ENCODE measurements at places on chromosomes 1 and 21.

GRCh38 chr21:16116798-16117197 is 387.0 kb downstream of the USP25 start:
- no peak for DNase-seq

GRCh38 chr21:37375866-37376574 is 9.4 kb downstream of the DYRK1A start:
- DNase-seq, result no peak

GRCh38 chr1:156499842-156500542 is 583 bp downstream of the MEF2D start:
- DNase-seq, result peak; percentile 67

DNA sequence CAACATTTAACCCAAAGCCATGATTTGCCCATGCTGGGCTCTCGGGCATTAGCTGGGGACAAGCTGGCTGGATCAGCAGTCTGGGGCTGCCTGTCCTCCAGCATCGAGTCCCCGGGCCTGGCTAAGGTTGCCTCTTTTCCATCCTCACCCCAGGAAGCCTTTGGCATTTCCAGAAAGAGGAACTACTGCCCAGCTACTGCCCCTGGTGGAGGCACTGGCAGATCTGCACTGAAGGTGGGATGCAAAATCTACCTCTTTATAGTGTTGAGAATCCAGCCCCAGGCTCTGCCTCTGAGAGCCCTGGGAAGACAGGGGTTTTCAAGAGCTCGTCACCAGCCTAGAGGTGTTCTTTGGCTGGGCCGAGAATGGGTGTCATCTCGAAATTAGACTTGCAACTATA is 635.9 kb downstream of the MATN1 start:
- DNase-seq, result no peak

- DNase-seq, result no peak
Observed at GRCh38 chr1:196732526-196732925, 42.1 kb upstream of the CFHR3 start.

- peak; percentile 32 for DNase-seq
Observed at GRCh38 chr1:207941665-207942064, 30.7 kb upstream of the CD34 start.

GRCh38 chr21:32338209-32338921 is 39.7 kb downstream of the MRAP start:
- DNase-seq, result no peak

GRCh38 chr21:44304877-44305293 is 5.0 kb downstream of the PFKL start:
- peak; percentile 74 for DNase-seq

DNA sequence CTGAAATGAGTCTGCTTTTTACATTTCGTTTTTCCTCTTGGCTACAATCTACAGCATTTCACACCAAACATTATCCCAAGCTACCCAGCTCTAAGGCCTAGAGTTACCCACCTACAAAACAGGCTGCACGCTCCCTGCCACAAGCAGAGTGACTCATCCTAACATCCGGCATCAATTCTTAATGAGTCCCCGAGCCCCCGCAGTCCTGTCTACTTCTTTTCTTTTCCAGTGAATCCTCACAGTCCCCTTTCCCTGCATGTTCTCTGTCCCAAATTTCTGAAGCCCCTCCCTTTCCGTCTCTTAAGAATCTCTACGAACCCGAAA is 650 bp downstream of the PCNX2 start:
- DNase-seq, result no peak

DNA sequence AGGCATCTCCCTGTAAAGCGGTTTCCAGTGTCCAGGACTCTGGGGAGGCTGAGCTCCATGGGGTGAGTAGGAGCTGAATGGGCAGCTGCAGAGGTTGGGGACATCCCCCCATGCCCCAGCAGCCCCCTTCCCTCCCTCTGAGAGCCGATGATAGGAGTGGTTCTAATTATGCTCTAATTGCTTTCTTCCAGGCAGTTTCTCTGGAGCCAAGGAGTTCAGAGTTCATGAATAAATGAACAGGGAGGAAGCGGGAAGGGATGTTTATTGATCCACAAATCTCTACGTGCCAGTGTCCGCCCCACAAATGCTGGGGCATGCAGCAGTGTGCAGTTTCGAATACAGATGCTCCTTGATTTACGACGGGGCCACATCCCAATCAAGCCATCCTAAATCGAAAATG is 15.6 kb downstream of the NKAIN1 start:
- no peak for DNase-seq

DNA sequence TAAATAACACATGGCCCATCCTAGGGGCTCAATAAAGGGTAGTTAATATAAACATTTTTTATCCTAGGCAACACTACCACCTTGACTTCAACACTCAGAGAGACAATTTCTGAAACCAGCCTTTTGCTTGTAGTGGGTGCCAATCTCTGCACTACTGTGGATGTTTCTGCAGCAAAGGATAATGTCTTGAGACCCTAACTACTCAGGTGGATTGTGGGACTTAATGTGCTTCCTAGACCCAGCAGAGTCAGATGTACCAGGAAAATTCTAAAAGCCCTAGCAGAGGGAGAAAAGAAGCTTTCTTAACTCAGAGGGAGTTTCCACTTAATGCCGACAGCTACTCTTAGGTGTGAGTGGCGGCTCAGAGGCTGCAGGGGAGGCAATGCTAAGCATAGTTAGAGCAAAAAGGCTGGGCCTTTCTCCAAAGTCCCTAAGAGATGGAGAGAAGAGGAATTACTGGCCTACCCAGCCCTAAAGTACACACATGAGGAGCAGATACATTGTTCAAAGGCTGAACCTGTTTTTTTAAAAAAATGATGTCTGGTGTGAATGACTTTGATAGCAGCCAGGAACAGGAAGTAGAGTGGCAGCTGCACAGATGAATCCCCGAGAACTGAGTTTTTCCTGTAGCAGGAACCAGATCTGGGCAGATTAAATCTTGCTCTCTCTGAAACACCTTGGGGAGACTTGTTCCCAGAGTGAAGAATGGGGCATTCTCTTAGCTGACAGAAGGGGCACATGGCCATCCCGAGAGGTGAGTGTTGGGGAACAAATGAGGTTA is 33.5 kb upstream of the ABCD3 start:
- no peak for DNase-seq

DNA sequence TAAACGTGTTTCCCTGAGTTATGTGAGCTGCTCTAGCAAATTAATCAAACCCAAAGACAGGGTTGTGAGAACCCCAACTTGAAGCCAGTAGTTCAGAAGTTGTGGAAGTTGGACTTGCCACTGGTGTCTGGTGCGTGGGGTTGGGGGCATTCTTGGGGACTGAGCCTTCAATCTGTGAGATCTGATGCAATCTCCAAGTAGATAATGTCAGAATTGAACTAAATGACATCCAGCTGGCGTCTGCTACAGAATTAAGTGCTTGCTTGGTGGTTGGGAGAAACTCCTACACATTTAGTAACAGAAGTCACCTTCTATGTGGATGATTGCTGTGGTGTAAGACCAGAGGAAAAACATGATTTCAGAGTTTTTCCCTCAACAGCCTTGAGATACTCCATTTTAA is 207.4 kb downstream of the FGGY start:
- DNase-seq, result no peak

DNA sequence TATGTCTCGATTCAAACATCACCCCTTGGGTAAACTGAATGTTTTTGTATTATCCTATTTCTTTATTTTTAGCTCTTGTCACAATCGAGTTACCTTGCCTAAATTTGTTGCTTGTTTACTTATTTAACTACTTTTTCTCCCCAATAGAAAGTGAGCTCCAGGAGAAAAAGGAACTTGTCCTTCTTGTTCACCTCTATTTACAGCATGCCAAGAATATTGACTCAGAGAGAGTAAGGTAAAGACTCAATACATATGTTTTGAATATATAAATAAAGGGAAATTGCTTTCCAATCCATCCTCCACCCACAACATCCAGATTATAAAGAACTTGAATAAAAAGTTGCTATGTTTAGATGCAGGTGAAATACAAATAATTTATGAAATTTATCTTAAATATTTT is 107.3 kb upstream of the PDC start:
- DNase-seq, result no peak

DNA sequence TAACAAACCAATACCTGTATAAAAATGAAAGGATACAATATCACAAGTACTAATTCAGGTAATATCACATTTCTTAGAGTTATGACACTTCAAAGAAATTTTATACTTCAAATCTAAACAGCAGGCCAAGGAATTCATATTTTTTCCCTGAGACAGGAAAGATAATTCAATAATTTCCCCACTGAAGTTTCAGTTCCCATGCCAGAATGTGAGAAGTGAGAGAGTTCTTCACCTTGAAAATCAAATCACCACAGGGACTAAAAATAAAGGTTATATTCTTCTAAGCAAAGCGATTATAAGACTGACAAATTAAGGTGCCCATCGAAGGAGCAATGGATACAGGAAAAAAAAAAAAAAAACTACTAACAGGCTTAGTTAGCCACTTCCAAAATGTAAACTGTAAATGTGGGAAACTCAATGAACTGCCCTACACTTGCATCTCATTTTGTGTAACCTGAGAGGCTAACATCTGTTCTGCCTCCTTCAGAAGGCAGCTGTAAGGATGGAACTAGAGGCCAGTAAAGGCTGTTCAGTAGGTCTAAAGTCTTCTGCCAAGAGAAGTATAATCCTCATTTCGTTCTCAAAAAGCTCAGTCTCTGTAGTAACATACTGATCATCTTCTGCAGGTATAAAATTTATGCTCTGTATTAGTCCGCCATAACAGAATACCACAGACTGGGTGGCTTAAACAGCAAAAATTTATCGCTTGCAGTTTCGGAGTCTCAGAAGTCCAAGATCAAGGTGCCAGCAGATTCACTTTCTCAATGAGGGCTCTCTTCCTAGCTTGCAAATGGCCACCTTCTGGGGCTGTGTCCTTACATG is 127.8 kb downstream of the RERE start:
- no peak for DNase-seq

- DNase-seq, result no peak
Observed at GRCh38 chr1:209062863-209063262, 520.7 kb upstream of the CAMK1G start.

- no peak for DNase-seq
Observed at GRCh38 chr1:154886281-154887015, 16.4 kb upstream of the KCNN3 start.

- DNase-seq, result no peak
Observed at GRCh38 chr21:22758478-22758877, 1760.3 kb downstream of the NCAM2 start.

DNA sequence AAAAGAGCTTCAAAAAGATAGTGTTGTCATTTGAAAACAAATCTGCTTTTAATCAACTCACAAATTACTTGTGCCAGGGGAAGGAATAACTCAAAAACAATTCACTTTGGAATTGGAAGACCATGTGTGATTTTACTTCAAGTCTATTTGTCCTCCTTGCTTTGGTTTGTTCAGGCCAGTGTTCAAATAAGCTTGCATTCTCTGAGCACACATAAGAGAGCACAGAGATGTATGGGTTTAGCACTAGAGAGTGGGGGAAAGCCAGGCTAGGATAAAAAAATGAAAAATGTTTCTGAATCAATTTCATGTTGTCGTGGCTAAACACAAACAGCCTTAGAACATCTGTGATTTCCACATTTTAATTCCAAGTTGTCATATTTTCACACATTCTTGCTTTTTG is 325.7 kb upstream of the LYPLAL1 start:
- DNase-seq, result no peak

GRCh38 chr1:246117066-246117791 is 389.9 kb downstream of the SMYD3 start:
- no peak for DNase-seq

GRCh38 chr1:44328671-44329416 is 26.2 kb downstream of the ERI3 start:
- no peak for DNase-seq

DNA sequence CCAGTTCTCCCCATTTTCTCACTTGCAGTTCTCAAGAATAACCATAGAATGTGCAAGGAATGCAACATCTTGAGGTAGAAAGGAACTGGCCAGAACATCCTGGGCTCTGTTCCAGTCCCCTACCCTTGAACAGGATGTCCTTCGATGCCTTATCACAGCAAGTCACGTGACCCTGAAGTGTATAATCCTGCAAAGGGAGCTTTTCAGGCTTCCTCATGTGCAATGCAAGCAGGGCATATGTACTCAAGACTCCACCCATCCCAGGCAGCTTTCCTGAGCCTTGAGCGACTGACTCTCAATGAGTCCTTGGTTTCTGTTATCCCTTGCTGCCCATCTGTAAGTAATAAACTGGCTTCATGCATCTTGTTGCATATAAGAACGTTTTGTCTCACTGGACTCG is 311.0 kb downstream of the MRPL39 start:
- DNase-seq, result no peak

GRCh38 chr21:41000838-41001237 is 153.9 kb upstream of the DSCAM start:
- DNase-seq, result no peak

DNA sequence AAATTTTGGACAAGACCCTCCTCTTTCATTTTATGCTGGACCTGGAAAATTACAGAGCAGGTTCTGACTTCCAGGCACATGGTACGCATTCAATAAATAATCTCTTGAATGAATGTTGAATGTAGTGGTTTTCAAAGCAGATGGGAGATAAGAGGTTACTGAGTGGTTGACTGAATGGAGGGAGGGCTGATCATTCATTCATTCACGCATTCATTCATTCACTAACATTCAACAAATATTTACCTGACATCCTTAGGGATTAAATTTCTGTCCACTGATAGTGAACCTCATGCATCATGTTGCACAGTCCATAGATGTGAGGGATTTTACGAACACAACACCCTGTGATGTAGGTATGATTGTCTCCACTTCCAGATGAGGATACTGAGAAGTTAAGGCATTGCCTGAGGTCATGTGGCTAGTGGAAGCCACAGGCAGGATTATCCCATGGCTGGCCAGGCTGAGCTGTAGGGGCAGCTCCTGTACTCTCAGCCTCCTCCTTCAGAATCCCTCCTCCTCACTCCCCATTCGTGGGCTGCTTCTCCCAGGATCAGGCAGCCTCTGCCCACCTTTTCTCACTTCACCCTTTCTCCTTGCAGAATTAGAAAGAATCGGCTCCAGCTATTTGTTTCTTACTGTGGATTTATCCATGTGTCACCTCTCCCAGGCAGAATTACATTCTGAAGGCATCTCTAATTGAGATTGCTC is 48.4 kb upstream of the ATP5PO start:
- DNase-seq, result no peak

DNA sequence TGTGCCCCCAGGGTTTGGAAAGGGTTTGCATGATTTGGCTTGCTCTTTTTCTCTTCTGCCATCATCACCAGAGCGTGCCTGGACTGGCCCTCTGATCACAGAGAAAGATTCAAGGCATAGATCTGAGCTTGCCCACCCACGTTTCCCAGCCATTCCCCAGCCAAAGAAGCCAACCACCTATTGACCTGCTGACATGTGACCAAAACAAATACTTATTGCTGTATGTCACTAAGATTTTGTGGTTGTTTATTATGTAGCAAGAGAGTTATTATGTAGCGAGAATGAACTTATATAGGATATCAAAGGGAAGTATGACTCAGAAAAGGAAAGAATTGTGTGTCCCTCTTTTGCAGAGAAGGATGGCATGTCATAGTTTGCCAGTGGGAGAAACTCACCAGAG is 59.9 kb downstream of the UBE2U start:
- no peak for DNase-seq

GRCh38 chr21:14535702-14536101 is 10.4 kb downstream of the SAMSN1 start:
- no peak for DNase-seq

DNA sequence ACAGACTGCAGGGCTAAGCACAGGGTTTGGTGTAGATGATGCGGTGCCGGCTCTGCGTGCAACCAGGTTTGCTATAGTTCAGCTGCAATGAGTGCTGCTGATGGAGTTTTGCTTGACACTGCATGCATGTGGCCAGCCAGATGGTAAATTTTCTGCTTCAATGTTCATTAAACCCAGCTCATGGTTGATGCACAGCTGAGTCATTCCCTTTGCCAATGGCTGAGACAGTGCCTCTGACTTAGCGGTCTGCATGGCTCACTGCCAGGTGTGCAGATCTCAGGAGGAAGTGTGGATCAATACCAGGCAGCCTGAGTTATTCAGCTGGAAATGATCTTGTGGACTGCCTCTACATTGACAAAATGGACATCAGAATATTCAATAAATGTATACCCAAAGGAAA is 172.7 kb upstream of the ZP4 start:
- DNase-seq, result no peak
